Natural killer cell treated with Interleukin-12 subunit alpha and Interleukin-12 subunit beta and Interleukin-15 and Interleukin-18, amount 100 ng/mL, for 72 hours (primary cell): ENCODE measurements at places on chromosomes 13 and 19. TPM values are rescaled to one million over a fixed set of nuclear protein-coding genes. Genes with fewer than 3 reads are reported as not detected.

DNA sequence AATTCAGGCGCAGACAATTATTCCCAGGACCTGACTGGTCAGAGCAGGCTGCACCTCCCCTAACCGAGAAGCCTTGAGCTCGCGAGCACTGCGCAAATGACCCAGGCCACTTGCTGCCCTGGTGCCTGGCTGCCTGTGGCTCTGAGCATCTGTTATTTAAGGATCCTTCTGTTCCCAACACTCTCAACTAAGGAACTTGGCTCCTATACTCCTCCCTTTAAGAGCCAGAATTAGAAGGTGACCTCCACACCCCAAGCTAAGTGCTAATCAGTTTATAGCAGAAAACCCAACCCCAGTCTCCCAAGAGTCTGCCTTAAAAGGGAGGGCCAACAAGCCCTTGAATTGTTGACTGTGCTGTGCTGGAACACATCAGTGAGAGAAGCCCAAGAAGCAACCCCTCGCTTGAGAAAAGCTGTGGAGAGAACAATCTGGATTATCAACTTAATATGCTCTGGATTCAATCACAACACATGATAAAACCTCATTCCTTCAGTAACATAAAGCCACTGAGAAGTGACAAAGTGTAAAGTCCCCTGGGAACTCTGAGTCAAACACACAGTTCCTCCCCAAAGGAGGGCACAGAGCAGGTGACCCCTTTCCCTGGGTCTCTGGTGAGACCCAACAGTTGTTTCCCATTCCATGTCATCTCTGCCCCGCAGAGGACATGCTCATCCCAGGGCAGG lies 14.6 kb downstream of the AKAP8L start:
- DNase-seq: no peak

DNA sequence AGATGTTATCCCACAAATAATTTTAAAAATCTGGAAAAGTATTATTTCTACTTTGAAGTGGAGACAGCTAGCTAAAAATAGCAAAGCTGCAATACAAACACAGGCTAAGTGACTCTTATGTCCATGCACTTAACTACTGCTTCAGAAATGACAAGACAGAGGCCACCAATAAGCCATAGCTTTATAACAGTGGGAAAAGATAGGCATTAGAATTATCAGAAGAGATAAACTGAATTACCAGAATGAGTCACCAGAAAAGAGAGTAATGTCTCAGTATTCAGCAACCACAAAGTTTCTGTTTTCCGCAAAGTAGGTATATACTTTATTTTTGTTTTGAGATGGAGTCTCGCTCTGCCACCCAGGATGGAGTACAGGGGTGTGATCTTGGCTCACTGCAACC lies 17.1 kb downstream of the CLN5 start:
- no peak for DNase-seq

GRCh38 chr13:110162866-110163658 lies 143.9 kb downstream of the COL4A1 start:
- no peak for DNase-seq

DNA sequence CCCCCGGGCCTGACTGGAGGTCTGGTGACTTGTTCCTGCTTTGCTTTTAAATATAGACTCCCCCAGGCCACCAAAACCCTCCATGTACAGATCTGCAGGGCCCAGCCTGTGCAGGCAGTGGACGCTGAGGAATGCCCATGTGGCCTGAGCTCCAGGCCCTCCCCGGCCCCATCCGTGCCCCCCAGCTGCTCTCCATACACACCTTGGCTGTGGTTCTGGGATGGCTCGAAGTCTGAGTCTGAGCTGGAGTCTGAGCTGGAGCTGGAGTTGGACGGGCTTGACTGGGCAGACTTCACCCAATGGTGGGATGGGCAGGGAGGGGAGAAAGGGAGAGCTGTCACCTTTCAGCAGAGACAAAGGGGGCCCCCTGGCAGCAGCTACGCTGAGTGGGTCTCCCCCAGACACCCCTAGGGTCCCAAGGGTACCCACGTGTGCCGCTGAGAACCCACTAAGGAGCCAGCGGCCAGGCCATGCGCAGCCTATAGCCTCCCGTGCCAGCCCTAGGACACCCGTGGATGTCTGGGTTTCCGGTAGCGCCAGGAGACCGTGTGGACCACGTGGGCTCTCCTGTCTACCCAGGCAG lies 61.9 kb downstream of the MLLT1 start:
- DNase-seq: no peak

DNA sequence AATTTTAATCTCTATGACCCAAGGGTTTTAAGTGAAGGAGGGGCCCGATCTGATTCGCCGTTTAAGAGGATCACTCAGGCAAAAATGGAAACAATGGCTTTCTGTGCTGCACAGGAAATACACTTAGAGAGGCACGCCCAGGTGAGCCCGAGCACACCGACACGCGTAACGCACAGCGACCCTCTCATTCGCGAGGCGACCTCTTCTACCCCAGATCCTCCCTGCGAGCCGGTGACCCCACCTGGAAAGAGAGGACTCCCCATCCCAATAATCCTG lies 216 bp downstream of the SH2D3A start:
- DNase-seq: no peak

- DNase-seq: no peak
These were observed 371.4 kb downstream of the KCNRG start for GRCh38 chr13:50386541-50387050.

DNA sequence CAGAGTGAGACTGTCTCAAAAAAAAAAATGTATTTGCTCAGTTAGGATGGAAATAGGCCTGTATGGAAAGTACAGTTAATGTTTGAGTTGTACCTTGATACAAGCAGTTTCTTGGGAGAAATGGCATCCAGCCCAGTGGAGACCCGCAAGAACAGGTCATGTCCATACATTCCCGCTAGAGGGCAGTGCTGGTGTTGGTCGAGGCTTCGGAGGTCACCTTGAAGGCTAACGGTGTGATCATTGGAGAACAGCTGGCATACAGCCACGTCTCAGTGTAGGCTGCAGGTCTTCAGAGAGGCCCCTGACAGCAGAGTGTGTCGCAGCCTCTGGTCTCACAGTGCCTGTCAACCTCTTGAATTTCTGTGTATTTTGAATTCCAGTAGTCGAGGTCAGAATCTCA lies 7.5 kb downstream of the ZNF610 start:
- DNase-seq: peak; percentile 68

KLF1 gene
- total RNA-seq: 0.52 TPM

MEIOSIN gene
- total RNA-seq: not detected

SIGLEC9 gene
- 1.1 TPM for total RNA-seq

KLF5 gene
- 1.5 TPM for total RNA-seq

ADPRHL1 gene
- total RNA-seq: 1.9 TPM

ZNF540 gene
- 2.3 TPM for total RNA-seq

PEAK3 gene
- total RNA-seq: 2.4 TPM
